ENCODE measurements at places on chromosomes 3 and 15.

GRCh38 chr15:58503139-58504027 lies 71.6 kb downstream of the LIPC start:
- DNase-seq = no peak

GRCh38 chr15:94164202-94164807 lies 67.1 kb upstream of the MCTP2 start:
- peak; percentile 41 for DNase-seq

GRCh38 chr3:186097663-186098451 lies 11.0 kb downstream of the ETV5 start:
- DNase-seq = peak; percentile 77

GRCh38 chr3:10196389-10197052 lies 31.8 kb downstream of the IRAK2 start:
- DNase-seq = peak; percentile 36

DNA sequence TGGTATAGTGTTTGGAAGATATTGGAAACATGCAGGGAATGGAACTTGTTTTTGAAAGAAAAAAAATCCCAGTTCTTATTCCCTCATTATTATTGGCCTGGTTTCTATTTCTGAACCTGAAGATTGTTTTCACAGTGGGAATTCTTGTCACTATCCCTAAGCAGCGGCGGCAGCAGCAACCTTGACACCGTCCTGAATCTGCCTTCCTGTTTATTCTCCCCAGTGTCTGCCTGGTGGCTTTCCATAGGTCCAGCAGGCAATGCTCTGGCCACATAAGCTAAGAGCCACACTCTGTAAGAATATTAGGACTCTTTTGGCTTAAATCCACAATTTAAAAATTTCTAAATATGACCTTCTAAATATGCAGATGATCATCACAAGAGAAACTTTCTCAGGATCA lies 178.0 kb downstream of the PLCL2 start:
- DNase-seq = no peak

DNA sequence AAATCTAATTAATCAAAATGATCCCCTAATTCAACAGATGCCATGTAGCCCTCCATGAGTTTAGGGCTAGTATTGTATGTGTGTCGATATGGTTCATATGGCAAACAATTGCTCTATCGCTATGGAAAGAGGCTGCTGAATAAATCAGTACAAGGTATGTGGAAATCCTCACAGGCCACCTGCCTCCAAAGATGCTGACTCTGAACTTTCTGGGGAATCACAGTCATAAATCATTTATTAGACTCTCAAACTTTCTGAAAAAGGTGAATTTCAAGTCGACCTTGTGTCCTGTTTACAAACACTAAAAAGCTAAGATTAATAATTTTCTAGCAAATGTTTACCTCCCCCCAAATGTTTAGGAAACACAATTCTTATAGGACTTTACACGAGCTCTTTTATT lies 462.6 kb downstream of the GABRG3 start:
- DNase-seq = no peak

DNA sequence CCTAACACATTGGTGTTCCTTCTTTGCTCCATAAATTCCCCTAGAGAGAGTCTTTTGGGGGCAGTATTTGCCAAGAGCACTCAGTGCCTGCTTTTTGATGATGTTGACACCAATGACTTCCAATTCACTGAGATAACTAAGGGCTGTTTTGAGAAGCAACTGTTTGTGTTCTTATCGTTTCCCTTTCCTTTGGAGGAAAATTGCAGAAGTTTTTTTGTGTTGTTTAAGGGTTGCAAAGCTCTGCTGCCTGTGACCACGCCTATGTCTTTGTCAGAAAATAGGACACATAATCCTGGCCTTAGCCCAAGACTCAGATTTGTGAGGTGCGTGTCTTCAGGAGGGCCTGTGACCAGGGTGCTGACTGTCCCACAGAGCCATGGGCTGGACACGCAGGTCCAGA lies 99.6 kb downstream of the FAM43A start:
- DNase-seq = no peak

GRCh38 chr3:187025254-187025655 lies 94.9 kb downstream of the ST6GAL1 start:
- DNase-seq = no peak

DNA sequence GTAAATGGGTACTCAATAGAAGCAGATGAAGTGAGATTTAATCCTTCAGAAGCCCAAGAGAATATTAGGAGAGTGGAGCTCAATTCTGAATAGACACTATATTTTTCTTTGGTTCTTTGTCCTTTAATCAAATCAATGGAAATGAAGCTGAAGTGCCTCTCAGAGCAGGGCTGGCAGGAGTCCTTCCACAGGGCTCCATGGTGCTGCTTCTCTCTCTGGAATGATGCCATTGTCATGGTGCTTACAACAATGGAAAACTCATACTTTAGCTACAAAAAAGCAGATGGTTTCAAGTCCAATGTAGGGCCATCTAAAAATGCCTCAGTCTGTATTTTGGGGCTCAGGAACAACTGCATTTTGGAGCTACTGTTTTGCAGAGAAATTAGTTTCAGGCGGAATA lies 125.1 kb downstream of the SNRK start:
- DNase-seq = no peak

GRCh38 chr3:71854706-71855105 lies 69.8 kb upstream of the PROK2 start:
- no peak for DNase-seq

DNA sequence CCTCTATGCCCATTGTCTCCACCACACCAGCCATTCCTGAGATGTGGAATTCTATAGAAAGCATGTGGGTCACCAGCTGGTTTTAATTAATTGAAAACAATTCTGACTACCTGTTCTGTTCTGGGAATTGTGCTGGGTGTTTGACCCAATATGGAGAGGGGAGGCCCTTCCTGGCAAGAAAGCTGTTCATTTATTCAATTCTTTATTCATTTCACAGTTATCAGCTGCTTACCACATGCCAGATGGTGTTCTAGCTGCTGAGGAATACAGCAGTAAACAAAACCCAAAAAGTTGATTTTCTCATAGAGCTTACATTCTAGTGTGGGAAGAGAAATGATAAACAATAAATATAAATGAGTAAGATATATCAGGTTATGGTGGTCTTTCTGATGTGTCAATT lies 296.1 kb upstream of the RASGRP1 start:
- peak; percentile 91 for DNase-seq

- DNase-seq = no peak
Measured at GRCh38 chr3:121592856-121593702, at the start of gene FBXO40. TSS of gene FBXO40 (plus strand) at chr3:121593379. CDS start at chr3:121620576, 27,197 bp downstream.

GRCh38 chr15:55245059-55245458 lies 44.6 kb downstream of the RAB27A start:
- DNase-seq = no peak

DNA sequence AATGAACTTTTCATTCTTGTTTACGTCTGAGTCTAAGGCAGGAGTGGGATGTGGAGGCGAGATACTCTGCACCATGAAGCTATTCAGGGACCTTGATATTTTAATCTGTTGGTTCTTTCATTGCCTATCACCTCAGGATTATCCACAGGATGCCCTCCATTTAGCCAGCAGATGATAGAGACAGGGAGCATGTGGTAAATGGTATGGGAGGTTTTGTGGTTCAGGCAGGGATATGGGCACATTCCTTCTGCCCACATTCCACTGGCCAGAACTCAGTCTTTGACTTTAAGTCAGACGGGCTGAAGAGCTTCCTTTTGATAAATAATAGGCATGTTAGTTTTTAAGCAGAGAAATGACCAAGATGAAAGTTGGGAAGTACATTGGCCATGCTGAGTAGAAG lies 548.0 kb upstream of the CCDC54 start:
- DNase-seq = peak; percentile 57

- DNase-seq = no peak
Measured at GRCh38 chr3:166461626-166462025, 624.4 kb upstream of the BCHE start.

DNA sequence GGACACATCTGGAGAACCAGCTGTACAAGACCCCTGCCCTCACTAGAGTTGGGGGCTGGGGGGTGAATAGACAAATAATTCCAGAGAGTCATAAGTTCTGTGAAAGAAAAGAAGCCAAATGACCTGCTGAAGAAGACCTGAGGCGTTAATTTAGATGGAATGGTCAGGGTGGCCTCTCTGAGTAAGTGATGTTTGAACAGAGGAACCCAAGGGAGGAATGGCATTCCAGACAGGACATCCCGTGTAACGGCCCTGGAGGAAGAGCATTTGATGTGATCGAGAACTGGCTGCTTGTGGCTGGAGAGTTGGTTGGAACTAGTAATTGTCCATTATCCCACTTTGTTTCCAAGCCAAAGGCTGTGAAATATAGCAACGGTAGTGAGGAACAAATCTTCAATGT lies 1.7 kb downstream of the NR2C2 start:
- DNase-seq = peak; percentile 15

DNA sequence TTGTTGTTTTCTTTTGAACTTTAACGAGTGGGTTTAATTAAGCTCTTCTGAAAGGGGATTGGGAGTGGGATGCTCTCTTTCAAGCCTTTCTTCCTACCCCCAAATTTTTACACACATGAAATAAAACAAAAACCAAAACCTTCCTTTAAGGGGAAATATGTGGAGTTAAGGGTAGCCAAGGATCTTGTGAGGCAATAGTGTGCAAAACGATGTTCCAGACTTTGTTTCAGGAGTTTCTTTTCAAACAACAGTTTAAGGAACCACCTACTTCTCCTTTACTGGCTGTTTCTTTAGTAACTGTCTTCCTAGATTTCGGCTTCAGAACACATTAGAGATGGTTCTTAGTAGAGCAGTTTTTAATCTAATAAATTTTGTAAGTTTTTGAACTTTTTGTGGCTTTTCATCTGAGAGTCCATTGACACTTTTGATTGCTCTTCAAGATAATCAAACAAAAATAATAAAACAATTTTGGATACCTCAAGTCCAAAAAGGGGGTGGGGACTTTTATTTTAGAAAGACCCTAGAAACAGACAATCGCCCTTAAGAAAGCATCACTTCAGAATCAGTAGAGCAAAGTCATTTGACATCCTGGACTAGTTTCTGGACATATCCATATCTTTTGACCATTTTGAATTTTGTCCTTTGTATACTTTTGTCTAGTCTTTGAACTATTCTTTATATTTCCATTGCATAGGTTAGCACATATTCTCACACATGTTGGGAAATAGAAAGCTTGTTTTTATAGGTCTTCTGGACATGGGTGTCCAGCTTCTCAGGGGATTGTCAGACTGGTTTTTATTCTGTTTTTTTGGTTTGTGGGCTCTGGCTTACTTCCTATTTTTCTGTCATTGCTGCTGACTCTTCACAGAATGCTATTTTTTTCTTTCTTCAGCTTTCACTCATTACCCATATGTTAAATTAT lies 6.0 kb downstream of the DIPK2A start:
- DNase-seq = peak; percentile 20

GRCh38 chr15:66588971-66589370 lies 23.2 kb upstream of the LCTL start:
- no peak for DNase-seq

GRCh38 chr15:40364251-40364650 lies 6.2 kb downstream of the DISP2 start:
- no peak for DNase-seq

DNA sequence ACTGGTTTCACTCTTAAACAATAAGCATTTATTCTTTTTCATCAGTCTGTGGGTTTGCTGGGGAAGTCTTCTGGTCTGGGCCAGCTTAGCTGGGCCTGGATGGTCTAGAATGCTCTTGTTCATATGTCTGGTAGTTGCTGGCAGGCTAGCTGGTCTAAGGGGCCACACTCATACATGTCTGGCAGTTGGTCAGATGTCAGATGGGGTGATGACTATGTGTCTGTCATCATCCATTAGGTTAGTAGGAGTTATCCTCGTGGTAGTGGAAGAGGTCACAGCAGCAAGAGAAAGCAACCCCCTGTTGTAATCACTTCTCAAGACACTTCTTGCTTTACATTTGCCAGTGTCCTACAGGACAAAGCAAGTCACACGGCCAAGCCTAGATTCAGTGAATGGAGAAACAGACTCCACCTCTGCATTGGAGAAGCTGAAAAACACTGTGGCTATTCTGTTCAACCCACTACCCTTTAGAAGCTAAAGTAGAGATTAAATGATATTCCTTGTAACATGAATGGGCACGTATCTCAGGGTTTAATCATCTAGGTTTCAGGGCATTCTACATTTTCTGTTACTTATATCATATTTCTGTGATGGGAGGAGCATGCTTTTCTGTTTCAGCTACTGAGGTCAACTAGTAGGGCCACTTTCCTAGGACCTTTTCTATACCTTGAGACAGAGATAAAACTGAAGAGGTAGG lies 5.5 kb upstream of the ARID3B start:
- DNase-seq = no peak

DNA sequence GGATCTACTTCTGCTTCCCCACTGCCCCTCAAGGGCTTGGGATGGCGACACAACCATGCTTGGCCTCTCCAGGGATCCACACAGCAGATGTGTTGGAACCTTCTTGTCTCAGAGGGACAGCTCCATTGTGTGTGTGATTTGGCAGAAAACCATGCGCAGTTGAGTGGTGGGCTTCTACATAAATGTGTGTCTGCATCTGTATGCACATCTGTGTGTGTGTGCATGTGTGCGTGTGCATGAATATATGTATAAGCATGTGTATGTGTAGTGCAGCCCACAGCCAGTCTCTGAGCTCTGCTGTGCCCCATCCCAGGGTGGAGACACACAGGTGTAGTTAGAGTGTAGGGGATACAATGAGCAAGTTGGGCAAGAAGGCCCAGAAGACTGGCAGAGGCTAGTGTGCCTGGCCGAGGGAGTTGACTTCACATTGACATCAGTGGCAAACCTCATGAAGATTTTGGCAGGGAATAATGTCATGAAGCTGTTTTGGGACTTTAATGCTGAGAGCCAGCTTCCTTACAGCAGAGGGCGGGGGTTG lies 8.1 kb downstream of the GLYCTK start:
- DNase-seq = no peak

DNA sequence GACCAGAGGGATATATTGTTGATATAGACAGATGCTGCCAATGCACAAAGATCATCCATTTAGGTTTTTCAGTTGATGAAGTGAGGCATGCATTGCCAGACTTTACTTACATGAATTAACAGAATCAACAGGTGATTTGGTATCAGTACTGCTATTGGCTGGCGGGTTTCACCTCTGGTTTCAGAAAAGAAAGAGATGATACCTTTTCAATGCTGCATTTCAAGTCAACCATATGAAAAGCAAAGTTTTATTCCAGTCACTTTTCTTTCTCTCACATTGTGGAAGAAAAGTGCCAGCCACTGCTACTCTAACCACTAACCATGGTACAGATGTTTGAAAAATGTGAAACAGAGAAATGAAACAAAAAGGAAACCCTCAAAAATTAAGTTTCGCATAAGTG lies 289.1 kb downstream of the TIGIT start:
- no peak for DNase-seq

DNA sequence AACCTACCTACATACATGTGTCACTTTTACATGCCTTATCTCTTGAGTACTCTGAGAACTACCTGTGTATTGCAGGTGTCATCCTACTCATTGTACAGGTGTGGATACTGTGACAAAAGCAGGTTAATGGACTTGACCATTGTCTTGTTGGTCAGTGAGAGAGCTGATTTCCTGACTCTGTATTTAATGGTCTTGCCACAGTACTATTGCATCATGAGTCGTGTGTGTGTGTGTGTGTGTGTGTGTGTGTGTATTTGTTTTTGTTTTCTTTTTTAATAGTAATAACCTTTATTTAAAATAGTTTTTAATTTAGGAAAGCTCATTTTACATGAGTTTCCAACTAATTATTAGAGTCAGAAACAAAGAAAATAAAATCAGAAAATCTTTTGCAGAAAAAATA lies 7.7 kb downstream of the SELENOT start:
- peak; percentile 32 for DNase-seq
